ENCODE measurements at places on chromosomes 12 and 14.

GRCh38 chr12:63304887-63305316 lies 153.9 kb upstream of the AVPR1A start:
- DNase-seq, result no peak

DNA sequence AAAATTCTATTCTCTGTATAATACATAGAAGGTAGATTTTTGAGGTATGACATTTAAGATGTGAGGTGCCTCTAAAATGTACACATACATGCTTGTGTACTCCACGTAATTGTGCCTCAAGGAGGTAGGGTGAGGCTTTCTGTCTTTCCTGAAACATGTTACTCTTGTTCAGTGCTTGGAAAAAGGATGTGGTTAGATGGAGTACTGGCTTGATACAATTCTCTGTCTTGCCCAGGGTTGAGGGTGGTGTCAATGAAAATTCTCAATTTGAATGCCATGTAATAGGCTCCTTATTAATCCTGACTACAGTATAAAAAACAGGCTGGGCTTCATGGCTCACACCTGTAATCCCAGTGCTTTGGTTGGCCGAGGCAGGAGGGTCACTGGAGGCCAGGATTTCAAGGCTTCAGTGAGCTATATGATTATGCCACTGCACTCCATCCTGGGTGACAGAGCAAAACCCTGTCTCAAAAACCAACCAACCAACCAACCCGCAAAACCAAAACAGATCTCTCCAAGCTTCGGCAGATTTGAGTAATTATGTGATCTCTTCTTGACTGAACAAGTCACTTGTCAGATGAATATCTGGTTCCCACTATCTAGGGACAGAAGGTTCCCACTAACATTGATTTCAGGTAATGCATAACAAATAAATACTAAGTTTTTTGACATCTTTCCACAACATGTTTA lies 41.6 kb downstream of the RCOR1 start:
- no peak for DNase-seq

GRCh38 chr12:89316705-89317139 lies 35.6 kb downstream of the DUSP6 start:
- no peak for DNase-seq

- DNase-seq, result no peak
Observed at GRCh38 chr12:118925407-118925806, 55.9 kb upstream of the SRRM4 start.

DNA sequence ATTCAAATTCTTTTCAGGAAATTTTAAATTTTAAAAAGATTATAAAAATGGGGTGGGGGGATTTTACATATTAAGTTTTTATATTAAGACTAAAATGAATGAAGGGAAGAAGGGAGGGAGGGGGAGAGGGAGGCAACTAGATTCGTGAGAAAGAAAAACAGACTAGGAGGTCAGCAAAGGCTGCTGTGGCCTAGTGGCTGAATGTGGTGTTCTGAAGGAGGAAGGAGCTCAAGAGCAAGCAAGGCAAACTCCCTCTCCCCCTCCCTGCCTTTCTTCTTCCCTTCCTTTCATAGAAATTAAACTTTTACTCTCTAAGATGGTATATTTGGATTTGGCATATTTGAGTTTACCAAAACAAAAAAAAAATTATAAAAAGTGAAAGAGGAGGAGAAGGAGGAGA lies 18.1 kb downstream of the DYRK2 start:
- DNase-seq, result no peak

Data from spleen (tissue), 13 donors.